ENCODE measurements at places on chromosomes 3 and 15.
A peak's percentile ranks its signal among the peaks of the same experiment; 100 is the strongest.

DNA sequence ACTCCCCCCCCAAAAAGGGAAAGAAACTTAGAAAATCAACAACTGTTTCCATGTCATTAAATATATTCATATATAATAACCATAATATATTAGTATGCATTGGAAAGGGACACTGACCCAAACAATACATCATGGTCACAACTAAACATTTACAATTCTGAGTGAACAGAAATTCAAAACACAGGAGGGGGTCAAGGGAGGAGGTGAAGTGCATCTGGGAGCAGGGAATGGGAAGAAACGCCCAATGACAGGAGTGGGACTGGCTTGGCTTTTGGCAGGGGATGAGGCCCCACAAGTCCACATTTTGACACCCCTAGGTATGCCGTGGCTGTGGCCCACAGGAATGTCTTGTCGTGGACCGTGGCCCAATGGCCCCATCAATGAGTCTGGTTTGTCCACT is 41.1 kb downstream of the FGD5 start:
- no peak for DNase-seq

DNA sequence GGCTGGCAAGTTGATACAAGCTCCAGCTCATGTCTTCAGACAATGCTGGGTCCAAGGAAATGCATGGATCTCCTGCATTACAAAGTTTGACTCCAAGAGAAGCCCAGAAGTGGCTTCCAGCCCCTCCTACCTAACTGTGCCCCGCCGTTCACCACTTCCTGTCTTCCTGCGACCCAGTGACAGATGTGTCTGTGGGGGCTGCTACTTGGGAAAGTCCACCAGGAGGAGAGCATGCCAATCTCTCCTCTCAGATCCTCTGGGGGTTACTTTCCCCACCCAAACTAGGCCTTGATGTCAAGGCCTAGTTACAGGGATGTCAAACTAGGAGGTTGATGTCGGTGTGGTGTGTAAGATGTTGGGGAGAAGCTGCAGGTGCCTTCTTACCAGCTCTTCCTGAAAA is 133.6 kb upstream of the RASGRP1 start:
- DNase-seq, result no peak

- DNase-seq, result no peak
These were observed 2.2 kb downstream of the CAND2 start for GRCh38 chr3:12798559-12799179.

DNA sequence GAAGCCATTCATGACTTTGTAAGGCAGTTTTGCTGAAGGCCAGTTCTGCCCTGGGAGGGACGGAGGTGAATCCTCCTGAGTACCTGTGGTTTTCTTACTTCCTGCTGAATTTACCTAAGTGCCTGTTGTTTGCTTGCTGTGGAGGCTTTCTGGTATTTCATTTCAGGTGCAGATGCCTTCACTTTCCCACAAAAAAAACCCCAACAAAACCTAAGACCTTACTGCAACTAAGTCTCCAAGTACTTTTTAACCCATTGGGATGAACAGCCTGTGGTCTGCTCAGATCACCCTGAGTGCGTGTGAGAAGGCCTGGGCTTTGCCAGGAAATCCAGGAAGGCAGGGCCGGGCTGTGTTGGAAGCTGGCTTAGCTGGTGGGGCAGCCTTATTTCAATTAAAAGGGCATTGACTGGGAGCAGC is 65.3 kb downstream of the IGF1R start:
- DNase-seq, result no peak

GRCh38 chr15:55266547-55266946 is 23.1 kb downstream of the RAB27A start:
- DNase-seq, result no peak

DNA sequence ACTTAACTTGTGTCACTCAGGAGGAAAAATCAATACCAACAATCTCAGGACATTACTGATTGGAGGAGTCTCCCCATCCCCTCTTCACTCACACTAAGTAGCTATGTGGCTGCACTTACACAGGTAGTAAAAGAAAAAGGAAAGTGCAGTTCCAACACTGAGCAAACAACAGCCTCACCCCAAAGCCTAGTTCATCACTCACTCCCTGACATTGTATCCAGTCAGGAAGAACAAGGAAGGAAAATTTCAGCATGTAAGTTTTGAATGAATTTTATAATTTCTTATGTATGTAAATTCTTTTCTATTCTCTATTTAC is 273.4 kb downstream of the IGSF11 start:
- no peak for DNase-seq

GRCh38 chr3:13352621-13353131 is 67.4 kb downstream of the NUP210 start:
- peak; percentile 70 for DNase-seq

DNA sequence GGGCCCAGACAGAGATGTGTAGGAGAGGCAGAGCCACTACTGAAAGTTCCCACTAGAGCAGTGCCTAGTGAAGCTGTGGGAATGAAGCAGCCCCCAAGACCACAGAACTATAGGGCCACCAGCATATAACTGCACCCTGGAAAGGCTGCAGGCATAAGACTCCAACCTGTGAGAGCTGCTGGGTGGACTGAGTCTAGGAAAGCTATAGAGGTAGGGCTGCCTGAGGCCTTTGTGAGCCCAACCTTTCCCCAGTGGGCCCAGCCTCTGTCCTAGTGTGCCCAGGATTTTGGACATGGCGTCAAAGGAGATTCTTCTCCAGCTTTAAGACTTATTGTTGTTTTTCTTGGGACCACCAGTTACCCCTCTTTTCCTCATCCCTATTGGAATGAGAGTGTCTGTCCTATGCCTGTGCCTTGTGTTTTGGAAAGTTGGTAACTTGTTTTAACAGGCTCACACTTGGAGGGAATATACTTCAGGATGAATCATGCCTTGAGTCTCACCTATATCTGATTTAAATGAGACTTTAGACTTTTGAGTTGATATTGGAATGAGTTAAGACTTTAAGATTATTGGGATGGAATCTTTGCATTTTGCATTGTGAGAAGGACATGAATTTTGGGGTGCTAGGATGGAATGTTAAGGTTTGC is 28.1 kb downstream of the SLMAP start:
- no peak for DNase-seq
